NCI-H226 (cell line): ENCODE measurements at places on chromosomes 6 and 20.

- DNase-seq, result no peak
Measured at GRCh38 chr20:47355489-47356219, 845 bp downstream of the ZMYND8 start.

DNA sequence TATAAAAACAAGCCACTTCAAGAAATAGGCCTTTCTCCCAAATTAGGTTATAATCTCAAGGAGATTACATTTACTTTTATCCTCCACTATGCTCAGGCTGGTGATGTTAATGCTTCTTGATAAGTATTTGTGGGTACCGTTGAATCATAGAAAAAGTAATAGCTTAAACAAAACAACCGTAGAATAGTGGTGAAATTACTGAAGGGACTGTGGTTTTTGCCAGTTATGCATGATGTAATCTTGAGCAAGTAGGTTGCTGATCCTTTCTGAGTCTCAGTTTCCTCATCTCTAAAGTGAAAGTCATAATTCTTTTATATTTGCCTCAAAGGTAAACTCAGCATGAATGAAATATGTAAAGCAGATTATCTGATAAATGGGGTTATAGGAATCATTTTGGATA is 187.3 kb upstream of the JAG1 start:
- DNase-seq, result peak; percentile 15

- DNase-seq, result no peak
Measured at GRCh38 chr20:60372822-60373221, 414.6 kb downstream of the CDH26 start.

GRCh38 chr6:87799651-87800050 is 97.6 kb upstream of the AKIRIN2 start:
- no peak for DNase-seq

DNA sequence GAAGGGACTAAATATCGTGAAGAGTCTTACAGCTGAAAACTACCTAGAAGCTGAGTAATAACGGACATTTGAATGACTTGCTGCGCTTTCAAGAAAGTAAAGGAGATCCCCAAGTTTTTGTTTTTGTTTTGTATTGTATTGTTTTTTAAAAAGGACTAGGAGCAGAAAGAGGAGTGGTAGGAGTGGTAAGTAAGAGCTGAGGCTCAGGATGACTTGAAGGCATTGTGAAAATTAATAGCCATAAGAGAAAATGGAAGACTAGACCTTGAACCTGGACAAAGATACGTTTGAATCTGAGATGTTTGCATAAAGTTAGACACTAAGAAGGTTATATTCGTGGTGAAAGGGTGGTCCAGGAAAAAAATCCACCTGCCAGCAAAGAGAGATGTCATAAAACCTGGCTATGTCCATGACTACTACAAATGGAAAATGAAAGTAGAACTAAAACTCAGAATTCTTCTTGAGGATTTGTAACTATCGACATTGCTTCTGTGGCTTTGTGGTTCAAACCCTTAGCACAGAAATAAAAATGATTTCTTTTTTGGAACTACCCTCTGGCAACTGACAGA is 824.8 kb upstream of the FLRT3 start:
- no peak for DNase-seq

GRCh38 chr6:32076321-32076809 is 32.8 kb downstream of the TNXB start:
- DNase-seq, result peak; percentile 97

DNA sequence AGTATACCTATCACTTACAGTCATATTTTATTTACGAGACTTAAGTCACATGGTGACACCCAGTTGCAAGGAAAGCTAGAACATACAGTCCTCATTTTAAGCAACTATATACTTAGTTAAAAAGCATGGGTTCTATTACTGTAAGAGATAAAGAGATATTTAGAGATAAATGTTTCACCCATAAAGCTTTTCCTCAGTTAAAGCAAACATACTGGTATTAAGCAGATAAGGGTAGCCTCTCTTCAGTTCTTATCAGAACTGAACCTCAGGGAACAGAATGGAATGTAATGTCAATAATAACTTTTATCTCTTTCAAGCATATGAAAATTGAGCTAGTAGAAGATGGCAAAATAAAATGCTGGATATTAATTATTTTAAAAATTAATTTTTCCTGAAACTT is 9.9 kb upstream of the ASCC3 start:
- DNase-seq, result peak; percentile 19

- no peak for DNase-seq
Measured at GRCh38 chr6:144778773-144779492, 493.8 kb downstream of the UTRN start.

DNA sequence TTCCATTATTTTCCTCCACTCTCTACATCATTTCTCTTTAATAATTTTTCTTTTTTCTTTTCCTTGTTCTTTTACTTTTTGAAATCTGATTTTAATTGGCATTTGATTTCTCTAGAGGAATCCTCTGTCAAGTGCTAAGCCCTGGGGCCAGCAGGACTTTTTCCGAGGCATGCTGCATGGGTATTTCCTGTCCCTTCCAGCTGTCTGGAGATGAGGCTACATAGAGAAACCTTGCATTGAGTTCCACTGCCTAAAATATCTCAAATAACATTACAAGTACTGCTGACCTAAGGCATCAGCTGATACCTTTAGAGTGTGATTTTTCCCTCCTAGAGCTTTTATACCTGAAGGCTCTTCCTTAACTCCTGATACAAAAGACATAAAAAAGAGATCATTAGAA is 6.2 kb downstream of the RNF217 start:
- DNase-seq, result no peak

GRCh38 chr6:105080279-105080678 is 99.5 kb downstream of the POPDC3 start:
- DNase-seq, result no peak
